Fibroblast of villous mesenchyme (primary cell): ENCODE measurements at places on chromosomes 2 and 18.

DNA sequence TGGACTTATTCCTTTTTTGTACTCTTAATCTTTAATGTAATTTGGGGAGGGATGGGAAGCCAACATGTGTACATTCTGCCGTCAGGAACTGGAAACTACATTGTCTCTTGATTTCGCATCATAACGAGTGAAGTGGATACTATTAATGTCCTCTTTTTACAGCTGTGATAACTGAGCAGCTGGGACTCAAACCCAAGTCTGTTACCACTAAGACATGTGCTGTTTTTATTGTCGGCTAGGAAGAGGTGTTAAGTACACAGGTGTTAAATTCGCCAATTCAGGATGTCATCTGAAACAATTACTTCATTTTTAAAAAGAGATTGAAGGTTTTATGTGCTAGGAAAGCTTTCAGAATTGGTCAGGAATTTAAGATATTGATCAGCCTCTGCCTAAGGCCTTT, 6.9 kb downstream of the GMCL1 start:
- no peak for DNase-seq

GRCh38 chr2:192286093-192286701, 91.5 kb upstream of the TMEFF2 start:
- DNase-seq, result peak; percentile 31

DNA sequence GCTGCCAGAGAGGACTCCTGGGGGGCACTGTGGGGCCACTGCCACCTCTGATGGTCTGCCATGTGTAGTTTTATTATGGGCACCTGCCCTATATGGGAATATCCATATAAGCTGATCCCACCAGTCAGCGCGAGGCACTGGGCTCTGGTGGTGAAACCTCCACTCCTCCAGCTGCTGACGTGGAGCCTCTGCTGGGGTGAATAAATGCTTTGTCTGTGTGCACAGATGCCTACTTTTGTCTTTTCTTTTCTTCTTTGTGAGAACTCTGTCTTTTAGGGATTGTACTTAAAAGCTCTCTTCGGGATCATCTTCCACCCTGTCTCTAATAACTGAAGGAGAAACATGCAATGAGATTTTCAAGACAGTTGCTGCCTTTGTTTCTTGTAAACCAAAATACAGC, 68.9 kb upstream of the NCK2 start:
- DNase-seq, result no peak

- no peak for DNase-seq
Observed at GRCh38 chr18:38047820-38048219, 482.2 kb upstream of the CELF4 start.

DNA sequence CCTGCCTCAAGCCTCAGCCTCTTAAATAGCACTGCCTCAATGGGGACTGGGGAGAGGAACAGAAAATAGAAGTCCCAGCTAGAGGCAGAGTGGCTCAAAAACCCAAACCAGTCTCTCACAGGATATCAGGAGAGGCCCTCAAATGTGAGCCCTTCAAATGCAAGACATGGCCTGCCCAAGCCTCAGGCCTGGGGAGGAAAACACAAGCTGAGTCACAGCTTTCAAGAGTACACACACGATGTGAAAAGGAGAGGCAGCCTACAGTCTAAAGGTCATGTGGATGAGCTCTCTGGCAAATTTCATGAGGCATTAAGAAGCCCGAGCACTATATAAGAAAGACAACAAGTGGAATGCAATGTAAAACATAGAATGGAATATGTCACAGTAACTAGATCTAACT, 316.6 kb upstream of the MEX3C start:
- DNase-seq, result no peak
